ENCODE measurements at places on chromosomes 7 and 10.

- DNase-seq, result no peak
These were observed 25.2 kb upstream of the CPXM2 start for GRCh38 chr10:123916775-123917174.

GRCh38 chr10:3783316-3783681 lies 1.7 kb downstream of the KLF6 start:
- no peak for DNase-seq

DNA sequence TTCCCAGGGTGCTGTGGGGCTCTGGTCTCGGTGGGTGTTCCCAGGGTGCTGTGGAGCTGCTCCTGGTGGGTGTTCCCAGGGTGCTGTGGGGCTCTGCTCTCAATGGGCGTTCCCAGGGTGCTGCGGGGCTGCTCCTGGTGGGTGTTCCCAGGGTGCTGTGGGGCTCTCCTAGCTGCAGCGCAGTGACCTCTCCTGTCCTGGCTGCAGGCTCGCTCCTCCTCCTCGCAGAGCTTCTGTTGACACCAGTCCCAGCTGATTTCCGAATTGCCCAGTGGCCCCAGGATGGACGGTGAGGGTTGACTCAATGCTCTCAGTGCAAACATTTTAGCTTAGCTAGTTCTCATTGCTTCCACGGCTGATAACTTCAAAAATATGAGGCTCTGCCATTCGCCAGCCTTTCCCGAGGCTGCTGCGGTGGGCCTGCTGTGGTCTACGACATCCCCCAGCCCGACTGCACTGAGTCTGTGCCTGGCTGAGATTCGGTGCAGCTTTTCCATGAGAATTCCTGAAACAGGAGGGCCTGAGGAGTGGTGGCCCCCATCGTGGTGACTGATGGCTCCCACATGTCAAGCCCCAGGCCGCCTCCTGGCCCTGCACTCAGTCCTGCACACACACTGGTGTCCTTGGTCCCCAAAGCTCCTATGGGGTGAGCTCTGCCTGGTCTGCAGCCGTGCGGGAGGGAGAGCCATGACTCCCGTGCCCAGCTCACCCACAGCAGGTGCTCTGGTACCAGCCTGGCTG lies 58.3 kb upstream of the NKX6-2 start:
- DNase-seq, result no peak

- no peak for DNase-seq
These were observed 697 bp downstream of the ARPC1A start for GRCh38 chr7:99326408-99326782.

- DNase-seq, result no peak
These were observed 18.5 kb downstream of the VSTM2A start for GRCh38 chr7:54560723-54561122.

GRCh38 chr7:91941450-91941849 lies 788 bp downstream of the AKAP9 start:
- DNase-seq, result no peak

DNA sequence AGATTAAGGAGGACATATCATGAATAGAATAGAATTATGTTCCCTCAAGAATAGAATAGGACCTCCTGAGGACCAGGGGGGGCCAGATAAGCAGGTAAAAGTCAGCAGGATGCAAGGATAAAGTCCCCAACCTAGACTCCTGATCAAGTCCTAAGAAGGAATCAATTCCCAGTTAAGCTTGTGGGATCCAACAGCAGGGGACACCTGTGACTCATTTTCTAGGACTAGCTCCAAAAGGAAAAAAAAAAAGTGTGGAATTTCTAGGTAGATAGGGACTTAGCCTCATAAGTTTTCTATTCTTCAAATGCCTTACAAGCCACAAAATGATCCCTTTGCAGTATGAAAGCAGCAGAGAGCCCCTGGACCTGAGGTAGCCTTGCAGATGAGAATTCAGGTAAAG lies 336.2 kb downstream of the WDR11 start:
- DNase-seq, result no peak

DNA sequence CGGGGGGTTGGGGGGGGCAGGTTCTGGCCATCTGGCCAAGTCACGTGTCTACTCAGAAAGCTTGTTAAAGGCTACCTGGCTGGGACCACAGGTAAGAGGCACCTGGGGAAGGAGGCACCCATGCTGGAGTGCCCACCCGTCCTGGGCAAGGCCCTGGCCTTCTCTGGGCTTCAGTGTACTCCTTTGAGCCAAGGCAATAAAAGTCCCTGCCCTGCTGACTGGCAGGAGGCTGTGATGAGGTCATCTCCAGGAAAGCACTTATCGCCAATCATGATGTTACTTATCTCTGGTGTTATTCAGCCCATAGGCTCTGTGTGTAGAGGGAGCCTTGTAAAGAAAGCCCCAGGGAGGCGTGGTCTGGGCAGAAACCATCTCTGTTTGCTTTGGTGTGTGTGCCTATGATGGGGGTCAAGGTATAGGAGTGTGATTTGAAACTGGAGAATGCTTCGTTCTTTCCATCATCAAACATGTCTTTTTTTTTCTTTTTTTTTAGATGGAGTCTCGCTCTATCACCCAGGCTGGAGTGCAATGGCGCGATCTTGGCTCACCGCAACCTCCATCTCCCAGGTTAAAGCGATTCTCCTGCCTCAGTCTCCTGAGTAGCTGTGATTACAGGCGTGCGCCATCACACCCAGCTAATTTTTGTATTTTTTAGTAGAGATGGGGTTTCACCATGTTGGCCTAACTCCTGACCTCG lies 2.5 kb upstream of the CLDN4 start:
- DNase-seq, result no peak

DNA sequence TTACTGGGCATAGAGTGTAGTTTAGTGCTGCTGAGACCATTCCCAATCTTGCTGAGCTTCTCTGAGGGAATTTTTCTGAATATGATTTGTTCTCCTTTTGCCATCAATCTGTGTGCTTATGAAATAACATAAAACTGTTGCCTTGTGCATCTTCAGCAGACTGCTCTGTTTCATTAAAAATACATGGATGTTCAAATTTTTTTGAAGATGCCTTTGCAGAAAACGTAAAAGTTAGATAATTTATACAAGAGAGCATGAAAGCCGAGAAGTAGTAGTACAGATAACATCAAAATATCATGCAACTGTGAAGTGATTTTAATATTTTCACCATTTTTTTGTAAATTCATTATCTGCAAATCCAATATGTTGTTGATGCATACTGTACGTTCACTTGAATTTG lies 174.7 kb upstream of the CSTF2T start:
- no peak for DNase-seq

DNA sequence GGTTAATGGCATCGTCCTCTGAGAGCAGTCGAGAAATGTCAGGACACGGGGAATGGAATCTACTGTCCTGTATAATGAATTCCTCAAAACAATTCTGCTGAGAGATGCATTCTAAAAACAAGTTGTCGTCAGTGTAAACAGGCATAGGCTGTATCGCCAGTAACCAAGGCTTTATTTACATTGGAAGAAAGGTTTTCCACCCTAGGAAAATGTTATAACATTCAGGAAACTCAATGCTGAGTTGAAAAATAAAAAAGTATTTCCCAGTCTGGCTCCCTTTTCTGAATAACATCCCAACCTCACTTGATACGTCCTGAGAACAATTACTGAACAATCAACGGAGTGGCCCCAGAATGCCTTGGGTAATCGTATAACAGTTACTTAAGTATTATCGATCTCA lies 79.6 kb upstream of the UCN3 start:
- DNase-seq, result no peak

- DNase-seq, result no peak
These were observed 99.5 kb upstream of the TNRC18 start for GRCh38 chr7:5523052-5523711.

DNA sequence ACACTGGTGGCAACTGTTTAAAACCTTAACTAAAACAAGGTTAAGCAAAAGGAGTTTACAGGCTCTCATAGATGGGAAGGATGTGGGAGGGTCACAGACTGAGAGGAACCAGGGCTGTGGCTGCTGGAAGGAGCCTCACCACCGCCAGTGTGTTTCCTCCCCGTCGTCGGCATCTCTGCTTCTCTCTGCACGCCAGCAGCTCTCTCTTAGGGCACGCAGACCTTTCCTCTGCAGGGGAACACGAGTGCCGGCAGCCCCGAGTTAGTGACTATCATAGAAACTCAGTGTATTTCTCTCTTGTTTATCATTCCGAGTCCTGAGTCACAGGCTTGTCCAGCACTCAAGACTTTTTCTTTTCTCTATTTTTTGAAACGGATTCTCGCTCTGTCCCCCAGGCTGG lies 8.1 kb upstream of the SH2D4B start:
- DNase-seq, result no peak

GRCh38 chr7:143480501-143480900 lies 2.8 kb downstream of the TAS2R41 start:
- no peak for DNase-seq

DNA sequence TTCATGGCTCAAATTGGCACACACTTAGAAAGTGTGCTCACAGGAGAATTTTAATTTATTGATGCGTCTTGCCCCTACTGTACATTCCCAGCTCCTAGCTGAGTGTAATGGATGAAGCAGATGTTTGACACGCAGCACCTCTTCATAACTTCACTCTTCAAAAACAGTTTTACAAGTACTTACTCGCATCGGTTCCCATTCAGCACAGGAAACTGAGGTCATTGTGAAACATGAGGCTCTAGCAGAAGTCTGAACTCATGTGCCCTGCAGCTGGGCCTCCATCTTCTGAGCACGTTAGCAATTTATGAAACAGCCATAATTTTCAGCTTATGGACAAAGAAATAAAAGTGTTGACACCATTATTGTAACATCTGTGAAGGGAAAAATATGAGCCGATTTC lies 558.9 kb upstream of the MGMT start:
- peak; percentile 3 for DNase-seq

- no peak for DNase-seq
These were observed 87.5 kb upstream of the GATAD1 start for GRCh38 chr7:92359801-92360200.

DNA sequence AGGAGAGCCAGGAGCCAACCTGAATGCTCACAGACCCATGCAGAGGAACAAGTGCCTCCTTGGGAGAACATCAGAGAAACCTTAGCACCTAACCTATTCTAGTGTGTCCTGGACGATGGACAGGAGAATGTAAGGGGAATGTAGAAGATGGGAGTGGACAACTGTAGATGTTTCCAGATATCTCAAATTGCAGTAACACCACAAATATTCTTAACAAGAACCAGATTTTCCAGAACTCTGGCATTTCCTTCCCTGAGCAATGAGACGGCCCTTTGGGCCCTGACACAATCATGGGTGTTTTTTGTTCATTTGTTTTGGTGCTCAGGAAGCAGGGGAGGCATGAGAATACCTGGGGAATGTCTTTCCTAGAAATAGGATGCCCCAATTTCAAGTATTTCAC lies 196.1 kb upstream of the PRSS1 start:
- DNase-seq, result no peak

Measured in GM12864 (cell line).